Foreskin fibroblast (primary cell): ENCODE measurements at places on chromosomes 3 and 15.

- no peak for DNase-seq
Measured at GRCh38 chr3:77919244-77919643, 879.3 kb downstream of the ROBO2 start.

- DNase-seq: no peak
Measured at GRCh38 chr3:108862865-108863798, 40.5 kb downstream of the TRAT1 start.

- DNase-seq: no peak
Measured at GRCh38 chr15:87866961-87867360, 389.6 kb downstream of the NTRK3 start.

DNA sequence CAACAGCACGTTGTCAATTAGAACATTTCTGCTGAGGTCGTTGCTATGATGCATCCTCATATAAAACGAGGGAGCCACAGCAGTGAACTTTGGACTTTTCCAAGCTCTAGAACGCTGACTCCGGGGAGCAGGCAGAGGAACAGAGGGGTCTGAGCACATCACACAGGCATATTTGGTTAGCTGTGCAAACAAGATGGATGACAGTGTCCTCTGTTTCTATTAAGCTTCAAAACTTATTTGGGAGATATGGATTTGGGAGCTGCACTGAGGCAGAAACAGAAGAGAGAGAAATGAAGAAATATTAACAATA is 278.0 kb upstream of the TBL1XR1 start:
- no peak for DNase-seq

GRCh38 chr3:150223558-150223957 is 184.5 kb upstream of the TSC22D2 start:
- DNase-seq: peak; percentile 36

DNA sequence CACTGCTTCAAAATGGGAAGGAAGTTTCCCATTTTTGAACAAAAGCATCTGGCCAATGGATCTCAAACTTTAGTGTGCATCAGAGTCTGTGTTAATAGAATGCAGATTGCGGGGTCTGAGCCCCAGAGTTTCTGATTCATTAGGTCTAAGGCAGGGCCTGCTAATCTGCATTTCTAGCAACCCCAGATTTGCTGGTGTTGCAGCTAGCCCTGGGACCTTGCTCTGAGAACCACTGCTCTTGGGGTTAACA is 30.7 kb upstream of the USP3 start:
- DNase-seq: no peak

- DNase-seq: peak; percentile 45
Measured at GRCh38 chr15:60006203-60006862, 2.2 kb downstream of the FOXB1 start.

- no peak for DNase-seq
Measured at GRCh38 chr15:63405683-63406390, 24.2 kb upstream of the CA12 start.

- DNase-seq: no peak
Measured at GRCh38 chr3:67534594-67534993, 119.8 kb downstream of the SUCLG2 start.

GRCh38 chr3:73465926-73466325 is 158.8 kb downstream of the PDZRN3 start:
- DNase-seq: no peak

GRCh38 chr3:4995500-4996053 is 16.3 kb downstream of the BHLHE40 start:
- no peak for DNase-seq
